Left colon (tissue), 2 donors: ENCODE measurements at places on chromosomes 16 and 17.
A peak's percentile ranks its signal among the peaks of the same experiment; 100 is the strongest.

- DNase-seq, result no peak
Observed at GRCh38 chr16:49596068-49596467, 222.5 kb downstream of the C16orf78 start.

GRCh38 chr16:64742455-64743223, 379.2 kb downstream of the CDH11 start:
- no peak for DNase-seq

GRCh38 chr17:58331815-58332777, 3.5 kb upstream of the TSPOAP1 start:
- DNase-seq, result peak; percentile 85

DNA sequence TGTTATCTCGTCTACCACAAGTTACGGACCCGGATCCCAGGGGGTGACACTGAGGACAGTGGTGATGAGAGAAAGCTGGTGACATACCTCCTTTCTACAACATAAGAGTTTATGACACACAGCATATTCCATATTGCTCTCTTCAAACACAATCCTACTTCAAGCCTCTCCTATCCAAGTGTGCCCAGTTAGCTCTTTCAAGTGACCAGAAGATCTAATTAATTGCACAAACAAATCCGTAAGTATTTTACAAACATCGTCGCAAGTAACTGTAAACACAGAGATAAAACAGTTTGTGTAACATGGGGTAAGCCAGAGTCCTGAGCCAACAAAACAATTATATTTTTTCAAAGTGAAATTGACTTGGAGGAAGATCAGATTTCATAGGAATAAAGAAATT, 235.0 kb downstream of the CHD9NB start:
- no peak for DNase-seq

- DNase-seq, result no peak
Observed at GRCh38 chr17:69358688-69359596, 32.0 kb upstream of the ABCA5 start.

- no peak for DNase-seq
Observed at GRCh38 chr17:27384261-27384701, 72.0 kb upstream of the KSR1 start.

DNA sequence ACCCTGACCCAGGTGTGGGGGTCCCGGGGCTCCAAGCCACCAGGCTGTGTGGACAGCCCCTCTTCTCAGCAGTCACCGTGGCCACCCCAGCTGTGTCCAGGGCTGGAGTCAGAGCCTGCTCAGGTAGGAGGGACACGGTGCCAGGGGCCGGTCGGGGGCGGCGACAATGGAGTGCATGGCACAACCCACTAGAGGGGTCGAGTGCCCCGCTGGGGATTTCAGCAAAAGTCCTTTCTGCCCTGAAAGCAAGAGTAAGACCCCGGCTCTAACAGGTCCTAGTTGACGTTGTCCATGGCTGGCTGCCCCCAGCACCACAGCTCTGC, 11.3 kb downstream of the UTS2R start:
- no peak for DNase-seq

GRCh38 chr16:35752773-35753558, 2293.6 kb downstream of the TP53TG3F start:
- DNase-seq, result no peak

GRCh38 chr16:9054460-9054859, 37.0 kb upstream of the HAPSTR1 start:
- DNase-seq, result no peak

DNA sequence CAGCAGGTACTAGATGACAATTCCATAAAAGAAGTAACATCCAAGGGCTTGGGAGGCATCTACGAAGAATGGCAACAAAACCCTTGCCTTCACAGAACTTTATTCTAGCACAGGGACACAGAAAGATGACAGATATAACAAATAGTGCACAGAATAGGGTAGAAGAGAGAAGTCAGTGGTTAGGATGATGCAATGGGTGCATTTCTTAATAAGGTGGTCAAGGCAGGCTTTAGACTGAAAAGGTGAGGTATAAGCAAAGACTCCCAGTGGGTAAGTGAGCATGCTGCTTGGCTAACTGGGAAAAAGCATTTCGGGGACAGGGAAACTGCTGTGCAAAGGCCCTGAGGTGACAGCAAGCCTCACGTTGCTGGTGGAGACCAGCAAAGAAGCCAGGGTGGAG, 175.9 kb downstream of the XYLT1 start:
- DNase-seq, result no peak

DNA sequence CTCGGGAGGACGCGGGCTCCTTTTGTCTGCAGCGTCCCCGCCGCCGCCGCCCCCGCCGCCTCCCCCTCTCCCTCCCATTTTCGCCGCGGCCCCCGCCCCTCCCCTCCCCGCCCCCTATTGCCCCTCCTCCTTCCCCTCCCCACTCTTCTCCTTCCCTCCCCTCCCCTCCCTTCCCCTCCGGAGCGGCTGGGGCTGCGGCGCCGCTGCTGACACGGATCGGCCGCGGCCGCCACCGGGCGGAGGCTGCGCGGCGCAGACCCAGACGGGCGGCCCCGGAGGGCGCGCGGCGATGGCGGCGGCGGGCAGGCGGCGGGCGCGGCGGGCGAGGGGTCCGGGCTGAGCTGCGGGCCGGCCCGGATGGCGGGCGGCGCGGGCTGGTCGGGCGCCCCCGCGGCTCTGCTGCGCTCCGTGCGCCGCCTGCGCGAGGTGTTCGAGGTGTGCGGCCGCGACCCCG, at the start of gene RAB11FIP4:
RAB11FIP4 (plus strand) TSS at position 180 of the 454 bp plus-strand sequence; CDS start at position 358, 178 bp downstream.
- DNase-seq, result no peak
